ENCODE measurements at places on chromosomes 5 and 9.

- peak; percentile 11 for DNase-seq
These were observed 606.4 kb upstream of the CLINT1 start for GRCh38 chr5:158465086-158465972.

DNA sequence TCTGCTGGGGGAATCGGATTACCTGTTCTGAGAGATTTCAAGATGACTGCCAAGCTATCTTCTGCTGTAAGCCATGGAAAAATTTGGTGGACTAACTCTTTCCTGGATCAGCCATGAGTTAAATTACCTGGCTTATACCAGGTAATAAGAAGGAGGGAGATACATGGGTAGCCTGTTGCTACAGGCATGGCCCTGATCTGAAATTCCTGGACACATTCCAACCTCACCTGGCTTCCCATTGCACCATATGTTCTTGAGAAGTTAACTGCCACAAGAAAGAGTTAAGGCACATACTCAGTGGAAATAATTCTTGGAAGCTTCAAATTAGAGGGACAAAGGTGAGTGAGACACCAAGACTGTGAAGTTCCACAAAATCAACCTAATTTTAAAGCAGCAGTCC lies 371.3 kb downstream of the ACTL7B start:
- no peak for DNase-seq

DNA sequence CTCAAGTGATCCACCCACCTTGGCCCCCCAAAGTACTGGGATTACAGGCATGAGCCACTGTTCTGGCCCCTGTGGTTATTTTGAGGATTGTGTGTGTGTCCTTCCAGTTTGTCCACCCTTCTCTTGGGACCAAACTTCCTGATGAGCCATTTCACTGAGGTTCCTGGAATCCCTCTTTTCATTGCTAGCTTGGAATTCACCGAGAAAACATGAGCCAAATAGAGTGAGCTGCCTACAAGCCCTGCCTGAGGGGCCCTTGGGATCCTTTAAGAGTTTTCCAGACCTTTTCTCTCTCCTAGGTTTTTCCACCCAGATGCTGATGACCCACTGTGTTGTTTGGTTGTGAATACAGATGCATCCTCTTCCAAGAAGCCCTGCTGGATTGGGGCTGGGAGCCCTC lies 13.2 kb upstream of the KIF12 start:
- no peak for DNase-seq

- no peak for DNase-seq
These were observed 51.8 kb upstream of the GALNT10 start for GRCh38 chr5:154138701-154139100.

GRCh38 chr9:109806506-109807115 lies 26.6 kb downstream of the PALM2AKAP2 start:
- no peak for DNase-seq

DNA sequence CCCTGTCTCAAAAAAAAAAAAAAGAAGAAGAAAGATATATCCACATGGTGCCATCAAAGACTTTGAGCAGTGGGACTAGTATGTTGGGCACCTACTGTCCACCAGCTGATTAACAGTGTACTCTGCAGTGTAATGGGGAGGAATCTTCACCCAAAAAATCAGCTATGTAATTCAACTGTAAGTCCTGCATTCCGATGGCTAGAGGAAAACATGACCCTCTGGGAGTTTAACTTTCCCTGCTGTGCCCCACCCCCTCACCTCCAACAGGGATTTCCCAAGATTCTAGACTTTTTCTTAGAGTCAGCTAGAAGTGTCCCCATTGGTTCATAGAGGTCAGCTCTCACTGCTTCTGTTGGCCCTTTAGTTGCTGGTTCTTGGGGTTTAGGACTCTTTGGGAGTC lies 221.2 kb upstream of the CLINT1 start:
- no peak for DNase-seq

DNA sequence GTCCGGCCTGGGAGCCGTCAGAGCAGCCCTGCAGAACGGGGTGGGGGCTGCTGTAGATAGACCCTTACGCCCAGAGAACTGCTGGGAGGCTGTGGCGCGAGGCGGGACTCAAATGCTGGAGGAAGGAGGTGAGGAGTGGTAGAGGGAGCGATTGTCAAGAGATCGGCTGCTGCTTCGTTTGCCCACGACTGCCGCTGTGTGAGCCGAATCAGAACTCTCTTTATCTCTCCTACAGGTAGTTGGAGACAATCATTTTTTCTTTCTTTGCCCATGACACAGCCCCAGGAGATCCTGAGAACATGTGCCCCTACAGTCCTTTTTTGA lies 456 bp downstream of the ZNF79 start:
- no peak for DNase-seq

DNA sequence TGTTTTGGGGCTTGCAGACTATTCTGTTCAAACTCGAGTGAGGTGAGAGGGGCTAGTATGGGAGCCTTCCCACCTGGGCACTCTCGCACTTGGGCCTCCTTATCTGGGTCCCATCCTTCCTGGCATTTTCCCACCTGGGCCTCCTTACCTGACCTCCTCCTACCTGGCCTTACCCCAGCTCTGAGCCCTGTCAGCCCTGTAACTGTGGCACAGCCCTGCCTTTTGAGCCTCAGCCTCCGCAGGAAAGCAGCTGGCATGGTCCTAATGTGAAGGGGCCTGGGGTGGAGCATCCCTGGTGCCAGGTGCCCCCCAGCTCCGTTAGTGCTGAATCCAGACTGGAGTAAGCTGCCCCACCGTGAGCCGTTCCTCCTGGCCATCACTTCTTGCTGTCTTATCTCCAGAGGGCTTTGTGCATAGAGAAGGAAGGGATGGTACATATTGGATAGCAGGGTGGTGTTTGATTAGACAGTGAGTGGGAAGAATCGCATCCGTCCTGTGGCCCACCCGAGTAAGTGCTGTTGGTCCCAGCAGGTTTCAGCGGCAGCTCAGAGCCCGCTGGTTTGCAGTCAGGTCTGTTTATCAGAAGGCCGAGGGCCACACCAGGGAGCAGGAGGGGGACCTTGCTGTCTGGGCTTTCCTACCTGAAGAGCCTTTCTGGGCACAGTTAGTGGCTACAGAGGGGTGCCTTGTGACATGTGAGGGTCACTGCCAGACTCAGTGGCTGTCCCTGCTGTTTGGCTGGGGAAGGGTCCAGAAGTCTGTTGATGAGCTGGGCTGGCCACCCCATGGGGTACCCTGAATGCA lies 76.5 kb downstream of the WNK2 start:
- no peak for DNase-seq

DNA sequence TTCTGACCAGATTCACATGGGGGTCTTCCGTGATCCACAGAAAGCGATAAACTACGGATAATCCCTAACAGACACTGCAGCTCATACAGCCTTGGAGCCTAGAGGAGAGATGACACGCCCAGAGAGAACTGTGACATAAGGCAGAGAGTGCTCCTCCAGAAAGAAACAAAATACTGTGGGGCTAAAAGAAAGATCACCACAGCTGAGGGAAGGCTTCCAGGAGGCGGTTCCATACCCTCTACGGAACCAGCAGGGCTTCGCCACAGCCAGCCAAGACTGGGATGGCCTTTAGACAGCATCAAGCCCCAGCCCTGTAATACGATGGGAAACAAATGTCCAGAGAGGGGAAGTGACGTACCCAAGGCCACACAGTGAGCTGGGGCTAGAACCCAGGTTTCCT lies 19.3 kb downstream of the GPX3 start:
- no peak for DNase-seq

DNA sequence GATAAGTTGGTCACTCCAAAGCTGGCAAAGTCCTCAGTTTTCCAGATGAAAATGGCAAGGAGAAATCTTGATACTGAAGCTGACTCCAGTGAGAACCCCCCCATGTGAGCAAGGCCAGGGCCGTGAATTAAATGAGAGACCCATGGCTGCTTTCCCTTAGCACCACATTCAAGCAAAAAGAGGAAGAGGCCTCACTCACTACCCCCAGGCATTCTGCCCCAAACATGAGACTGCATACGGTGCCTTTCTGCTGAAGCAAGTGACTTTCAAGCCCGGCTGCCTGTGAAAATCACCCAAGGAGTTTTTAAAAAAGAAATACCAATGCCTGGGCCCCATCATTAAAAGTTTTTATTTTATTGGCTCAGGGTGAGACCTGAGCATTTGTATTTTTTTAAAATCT lies 66.9 kb downstream of the TMEM252 start:
- peak; percentile 73 for DNase-seq

DNA sequence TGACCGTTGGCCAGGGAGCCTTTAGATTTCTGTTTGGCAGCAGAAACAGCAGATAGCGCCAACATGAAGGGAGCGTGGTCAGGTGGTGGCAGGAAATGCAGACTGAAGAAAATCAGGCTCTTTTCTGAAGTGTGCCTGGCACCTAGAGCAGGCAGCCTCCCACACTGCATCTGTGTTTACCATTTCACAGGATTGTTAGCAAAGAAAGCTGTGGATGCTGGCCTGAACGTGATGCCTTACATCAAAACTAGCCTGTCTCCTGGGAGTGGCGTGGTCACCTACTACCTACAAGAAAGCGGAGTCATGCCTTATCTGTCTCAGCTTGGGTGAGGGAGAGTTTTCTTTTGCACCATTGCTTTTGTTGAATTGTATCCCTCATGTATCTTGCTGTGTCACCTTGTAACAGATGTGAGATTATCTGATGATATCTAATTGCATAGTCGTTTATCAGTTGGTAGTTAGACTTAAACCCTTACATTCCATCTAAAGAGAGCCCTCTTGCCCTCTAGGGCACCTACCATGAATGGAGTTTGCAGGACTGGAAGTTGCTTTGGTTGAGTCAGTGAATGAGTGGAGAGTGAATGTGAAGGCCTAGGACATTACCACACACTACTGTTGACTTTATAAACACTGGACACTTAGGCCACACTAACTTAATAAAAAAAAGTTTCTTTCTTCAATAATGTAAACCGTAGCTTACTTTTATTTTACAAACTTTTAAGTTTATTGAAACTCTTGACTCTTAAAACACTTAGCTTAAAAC lies 42.8 kb downstream of the ACO1 start:
- DNase-seq: no peak

DNA sequence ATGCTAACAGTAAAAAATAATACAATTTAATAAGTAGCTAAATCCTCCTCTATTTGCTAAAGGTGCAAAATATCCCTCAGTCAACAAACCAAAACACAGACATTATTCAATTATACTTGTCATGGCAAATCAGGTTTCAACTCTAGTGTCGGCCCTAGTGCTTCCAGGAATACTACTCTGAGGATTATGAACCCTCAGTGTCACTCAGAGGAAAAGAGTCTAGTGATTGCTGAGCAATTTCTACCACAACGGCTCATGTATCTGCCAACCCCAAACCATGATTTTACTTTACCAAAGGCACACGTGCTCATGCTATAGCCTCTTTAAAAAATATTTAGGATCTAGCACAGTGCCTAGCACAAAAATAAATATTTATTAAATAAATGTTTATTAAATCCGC lies 21.0 kb downstream of the RICTOR start:
- DNase-seq: no peak

DNA sequence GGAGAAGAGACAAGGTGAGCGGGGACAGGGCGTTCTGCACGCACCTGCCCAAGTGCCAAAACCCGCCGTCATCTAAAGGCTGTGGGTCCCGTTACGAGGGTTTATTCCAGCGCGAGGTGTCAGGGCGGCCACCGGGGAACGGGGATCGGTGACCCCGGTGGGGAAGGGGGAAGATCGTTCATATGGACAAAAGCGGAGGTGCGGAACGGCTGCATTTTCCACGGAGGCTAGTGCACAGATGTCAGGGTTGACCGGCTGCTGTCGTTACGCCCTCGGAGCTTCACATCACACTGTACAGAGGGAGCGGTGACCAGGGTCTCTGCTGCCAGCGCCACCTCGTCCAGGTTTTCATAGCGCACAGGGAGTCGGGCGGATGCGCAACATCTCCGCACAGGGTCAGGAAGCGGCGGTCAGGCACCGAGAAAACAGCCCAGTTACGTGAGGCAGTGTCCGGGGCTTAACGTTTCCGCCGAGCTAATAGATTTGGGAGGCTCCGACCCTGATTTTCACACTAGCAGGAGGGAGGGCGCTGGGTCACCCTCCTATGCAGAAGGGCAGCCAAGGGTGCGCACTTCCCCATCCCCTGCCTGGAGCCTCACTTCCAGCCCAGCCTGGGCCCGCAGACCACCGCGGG lies 13.5 kb downstream of the BTNL9 start:
- no peak for DNase-seq

GRCh38 chr5:157331807-157332206 lies 65.9 kb downstream of the CYFIP2 start:
- no peak for DNase-seq

- DNase-seq: peak; percentile 22
These were observed 59.4 kb downstream of the DAP start for GRCh38 chr5:10701567-10702039.

- DNase-seq: no peak
These were observed 73.0 kb downstream of the GADD45G start for GRCh38 chr9:89677702-89678395.

GRCh38 chr9:69590266-69590665 lies 81.9 kb downstream of the APBA1 start:
- DNase-seq: no peak

DNA sequence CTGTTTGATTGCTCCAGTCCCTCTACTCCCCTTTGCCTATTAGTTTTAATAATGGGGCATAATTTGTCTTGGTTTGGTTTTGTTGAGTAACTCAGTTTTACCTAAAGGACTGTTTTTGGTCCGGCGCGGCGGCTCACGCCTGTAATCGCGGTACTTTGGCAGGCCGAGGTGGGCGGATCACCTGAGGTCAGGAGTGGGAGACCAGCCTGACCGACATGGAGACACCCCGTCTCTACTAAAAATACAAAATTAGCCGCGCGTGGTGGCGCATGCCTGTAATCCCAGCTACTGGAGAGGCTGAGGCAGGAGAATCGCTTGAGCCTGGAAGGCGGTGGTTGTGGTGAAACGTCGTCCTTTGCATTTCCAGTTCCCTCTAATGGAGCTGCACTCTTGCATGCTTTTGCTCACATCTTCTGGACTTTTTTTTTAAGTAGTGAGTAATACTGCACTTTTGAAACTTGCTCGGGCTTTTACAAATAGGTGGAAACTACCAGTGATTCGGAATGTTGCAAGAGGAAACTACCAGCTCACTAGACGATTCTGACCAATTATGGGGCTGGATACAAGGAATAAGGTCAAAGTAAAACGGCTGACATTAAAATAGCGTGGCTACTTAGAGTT lies 721 bp upstream of the MAML1 start:
- DNase-seq: peak; percentile 73

DNA sequence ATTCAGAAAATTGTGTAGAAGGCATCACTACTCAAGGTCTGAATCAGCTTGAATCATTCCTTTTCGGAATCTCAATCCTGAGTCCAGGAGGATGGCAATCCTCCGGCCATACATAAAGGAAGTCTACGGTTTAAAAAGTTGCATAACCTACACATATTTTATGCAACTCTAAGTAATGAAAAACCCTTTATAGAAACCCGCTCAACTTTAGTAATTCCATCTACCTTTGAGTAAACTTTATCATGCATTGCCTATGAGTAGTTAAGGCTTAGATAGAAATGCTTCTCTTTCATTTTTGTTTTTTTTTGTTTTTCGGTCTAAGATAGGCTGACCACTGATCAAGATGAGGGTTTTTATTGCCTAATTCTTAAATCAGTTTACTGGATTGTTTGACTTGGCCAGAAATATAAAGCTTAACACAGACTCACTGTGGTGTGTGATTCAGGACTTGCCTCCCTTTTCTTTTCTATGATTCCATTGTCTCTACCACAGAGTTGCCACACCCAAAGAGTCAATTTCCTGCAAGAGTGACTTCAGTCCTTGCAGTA lies 85.0 kb downstream of the LURAP1L start:
- no peak for DNase-seq

Measured in HL-60 (cell line).